Stomach (tissue), 19 donors: ENCODE measurements at places on chromosomes 16 and 17.

DNA sequence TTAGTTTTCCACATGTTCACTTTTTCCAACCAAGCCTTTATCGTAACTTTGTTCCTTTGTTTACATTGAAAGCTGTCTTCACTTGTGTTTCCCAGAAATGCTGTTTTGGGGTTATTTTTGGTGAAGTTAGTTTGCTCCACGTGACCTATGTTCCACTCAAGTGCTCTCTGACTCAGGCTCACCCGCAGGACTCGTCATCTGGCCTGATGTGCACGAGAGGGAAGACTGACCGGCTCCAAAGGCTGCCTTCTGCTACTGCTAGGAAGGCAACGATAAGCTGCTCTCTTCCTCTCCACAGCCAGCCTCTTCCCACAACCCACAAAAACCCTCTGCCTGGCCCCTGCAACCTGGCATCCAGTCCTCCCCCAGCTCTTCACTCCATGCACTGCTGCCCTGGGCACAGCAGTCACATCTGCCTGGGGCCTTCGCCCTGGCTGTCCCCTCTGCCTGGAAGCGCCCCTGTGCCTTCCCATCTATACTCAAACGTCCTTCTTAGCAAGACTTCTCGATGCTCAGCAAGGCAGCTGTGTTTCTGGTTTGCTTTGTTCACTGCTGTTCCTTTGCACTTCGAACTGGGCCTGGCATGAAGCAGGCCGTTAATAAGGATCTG lies 28.0 kb downstream of the ZCCHC14 start:
- DNase-seq = peak; percentile 67

DNA sequence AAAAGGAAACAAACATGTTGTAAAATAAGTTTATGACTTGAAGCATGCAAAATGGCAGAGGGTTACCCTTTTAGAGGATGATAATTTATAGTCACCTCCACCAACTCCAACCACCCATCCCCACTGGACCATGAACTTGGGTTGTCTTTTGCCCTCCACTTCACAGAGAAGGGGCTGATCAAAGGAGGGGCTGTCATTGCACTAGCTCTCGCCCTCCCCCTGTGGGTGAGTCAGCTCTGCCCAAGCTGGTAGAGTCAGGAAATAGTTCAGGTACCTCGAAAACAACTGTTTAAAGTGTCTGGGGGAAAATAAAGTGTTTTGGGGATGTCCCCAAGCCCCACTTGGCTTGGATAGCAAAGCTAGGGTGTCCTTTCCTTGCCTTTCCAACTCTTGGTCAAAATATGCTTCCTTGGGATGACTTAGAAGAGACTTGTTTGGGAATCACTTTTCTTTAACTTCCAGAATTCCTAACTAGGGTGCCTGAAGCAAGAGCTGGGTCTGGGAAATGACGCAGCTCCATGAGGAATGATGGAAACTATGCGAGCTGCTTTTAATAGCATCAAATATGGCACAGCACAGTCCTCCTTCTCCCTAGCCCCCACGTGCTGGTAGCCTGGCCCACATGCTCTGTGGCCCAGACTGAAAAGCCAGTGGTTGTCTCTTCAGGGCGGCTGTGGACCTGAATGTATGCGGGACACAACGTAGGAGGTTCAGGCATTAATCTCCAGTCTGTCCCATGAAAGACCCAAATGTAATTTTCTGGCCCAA lies 40.7 kb downstream of the TBX4 start:
- DNase-seq = no peak

DNA sequence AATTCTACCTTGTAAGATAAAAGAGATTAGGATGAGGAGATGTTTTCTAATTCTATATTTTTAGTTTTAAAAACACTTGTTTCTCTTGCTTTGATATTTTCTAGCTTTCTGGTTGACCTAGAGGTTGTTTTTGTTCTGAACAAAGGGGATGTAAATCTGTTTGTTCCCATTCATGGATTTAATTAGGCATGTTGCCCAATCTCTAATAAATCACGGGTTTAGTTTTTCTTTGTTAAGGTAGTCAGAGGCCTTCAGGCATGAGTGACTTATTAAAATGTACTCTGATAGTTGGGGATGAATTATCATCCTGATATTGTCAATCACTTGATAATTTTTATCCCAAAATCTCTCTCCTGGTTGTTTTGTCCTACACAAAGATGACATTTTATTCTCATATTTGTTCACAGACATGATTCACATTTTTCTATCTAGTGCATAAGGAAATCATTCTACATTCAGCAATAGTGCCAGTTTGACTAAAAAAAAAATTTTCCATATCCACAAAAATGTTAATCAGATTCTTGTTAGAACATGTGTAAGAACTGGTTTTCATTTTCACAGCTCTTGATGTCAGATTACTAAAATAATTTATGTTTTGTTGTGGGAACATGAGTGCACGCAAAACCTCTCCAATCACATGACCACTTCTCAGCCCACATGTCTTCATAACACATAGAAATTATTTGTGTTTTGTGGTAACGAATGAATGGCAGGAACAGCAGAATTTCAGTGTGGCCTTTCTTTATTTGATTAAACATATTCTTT lies 95.7 kb upstream of the AKTIP start:
- no peak for DNase-seq

DNA sequence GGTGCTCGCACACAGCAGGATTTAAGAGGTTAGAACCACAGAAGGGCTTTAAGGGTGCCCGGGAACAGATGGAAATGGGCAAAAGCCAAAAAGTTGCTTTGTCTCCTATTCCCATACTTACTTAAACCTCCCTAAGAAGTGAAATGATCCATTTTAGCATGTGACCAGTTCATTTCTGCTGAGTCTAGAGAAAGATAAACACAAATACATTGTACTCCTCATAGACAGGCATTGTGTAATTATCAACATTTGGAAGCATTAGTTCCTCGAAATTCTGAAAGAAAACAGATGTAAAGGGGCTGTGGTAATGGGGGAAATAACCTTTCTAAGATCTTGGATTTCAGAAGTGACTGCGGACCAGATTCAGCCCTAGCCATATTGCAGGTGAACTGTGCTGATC lies 178.3 kb downstream of the CYB561 start:
- no peak for DNase-seq

GRCh38 chr16:11092788-11093571 lies 148.6 kb downstream of the CLEC16A start:
- DNase-seq = no peak

GRCh38 chr17:43871946-43872690 lies 25.1 kb downstream of the CD300LG start:
- DNase-seq = peak; percentile 76

- DNase-seq = no peak
Observed at GRCh38 chr16:85891776-85892166, 7.2 kb upstream of the IRF8 start.

GRCh38 chr17:41555105-41555887 lies 16.6 kb downstream of the KRT9 start:
- no peak for DNase-seq

- peak; percentile 78 for DNase-seq
Observed at GRCh38 chr16:89565506-89566372, 5.3 kb downstream of the RPL13 start.

- no peak for DNase-seq
Observed at GRCh38 chr16:59046335-59046734, 312.2 kb upstream of the GOT2 start.

- DNase-seq = no peak
Observed at GRCh38 chr16:58085584-58086251, 43.5 kb downstream of the CFAP20 start.

DNA sequence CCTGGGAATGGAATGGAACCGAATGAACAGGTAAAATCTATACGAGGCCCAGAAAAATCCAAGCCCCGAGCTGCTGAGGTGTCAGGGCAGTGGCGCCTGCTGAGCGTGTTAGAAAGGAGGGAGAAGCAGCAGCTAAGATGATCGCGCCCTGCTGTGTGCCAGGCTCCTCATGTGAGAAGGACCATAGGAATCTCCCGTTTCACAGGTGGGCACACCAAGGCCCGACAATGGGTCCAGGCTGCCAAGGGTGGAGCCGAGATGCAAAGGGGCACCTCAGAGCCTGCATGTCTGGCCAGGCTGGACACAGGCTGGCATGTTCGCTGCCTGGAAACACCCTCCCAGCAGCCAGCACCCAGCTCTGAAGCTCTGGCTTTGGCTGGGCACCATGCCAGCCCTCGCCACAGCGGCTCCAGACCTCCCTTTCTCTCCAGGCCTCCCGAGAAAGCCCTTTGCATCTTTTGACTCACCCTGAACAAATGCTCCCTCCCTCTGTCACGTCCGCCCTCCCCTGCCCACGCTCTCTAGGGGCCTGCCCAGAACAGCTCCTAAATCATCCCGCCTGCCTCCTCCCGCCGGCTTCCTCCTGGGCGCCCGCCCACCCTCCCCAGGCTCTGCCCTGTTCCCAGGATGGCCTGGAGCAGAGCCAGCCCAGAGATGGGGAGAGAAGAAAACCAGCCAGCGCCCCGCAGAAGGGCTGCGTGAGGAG lies 217.8 kb upstream of the GSE1 start:
- peak; percentile 91 for DNase-seq

- no peak for DNase-seq
Observed at GRCh38 chr16:17921357-17921978, 415.1 kb downstream of the NPIPA8 start.

DNA sequence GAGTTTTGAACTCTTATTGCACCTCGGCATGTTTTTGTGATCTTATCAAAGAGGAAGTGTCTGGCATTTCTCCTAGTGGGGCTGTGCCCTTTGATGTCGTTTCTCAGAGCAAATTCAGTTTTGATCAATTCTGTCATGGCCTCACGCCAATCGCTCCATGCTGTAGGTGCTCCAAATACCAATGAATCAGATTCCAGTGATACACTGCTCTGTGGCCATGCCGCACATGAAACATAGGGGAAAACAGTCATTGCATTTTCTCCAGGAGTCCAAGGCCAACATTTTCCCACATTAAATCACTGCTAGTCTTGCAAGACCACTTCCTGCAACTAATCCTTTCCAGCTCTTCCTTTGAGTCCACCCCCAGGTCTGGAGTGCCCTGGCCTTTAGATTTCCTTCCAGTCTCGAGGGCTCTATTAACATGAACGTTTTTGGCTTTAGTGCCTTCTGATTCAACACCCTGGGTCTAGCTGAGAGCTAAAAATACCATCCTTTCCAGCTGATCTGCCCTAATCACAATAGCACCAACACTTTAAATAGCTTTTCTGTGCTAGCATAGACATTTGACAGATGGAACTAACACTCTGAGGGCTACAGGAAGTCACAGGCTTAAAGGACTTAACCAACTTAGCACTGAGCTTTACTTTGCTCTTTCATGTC lies 18.2 kb upstream of the RASL10B start:
- DNase-seq = no peak

- DNase-seq = no peak
Observed at GRCh38 chr17:49111934-49112333, 20.6 kb upstream of the B4GALNT2 start.

DNA sequence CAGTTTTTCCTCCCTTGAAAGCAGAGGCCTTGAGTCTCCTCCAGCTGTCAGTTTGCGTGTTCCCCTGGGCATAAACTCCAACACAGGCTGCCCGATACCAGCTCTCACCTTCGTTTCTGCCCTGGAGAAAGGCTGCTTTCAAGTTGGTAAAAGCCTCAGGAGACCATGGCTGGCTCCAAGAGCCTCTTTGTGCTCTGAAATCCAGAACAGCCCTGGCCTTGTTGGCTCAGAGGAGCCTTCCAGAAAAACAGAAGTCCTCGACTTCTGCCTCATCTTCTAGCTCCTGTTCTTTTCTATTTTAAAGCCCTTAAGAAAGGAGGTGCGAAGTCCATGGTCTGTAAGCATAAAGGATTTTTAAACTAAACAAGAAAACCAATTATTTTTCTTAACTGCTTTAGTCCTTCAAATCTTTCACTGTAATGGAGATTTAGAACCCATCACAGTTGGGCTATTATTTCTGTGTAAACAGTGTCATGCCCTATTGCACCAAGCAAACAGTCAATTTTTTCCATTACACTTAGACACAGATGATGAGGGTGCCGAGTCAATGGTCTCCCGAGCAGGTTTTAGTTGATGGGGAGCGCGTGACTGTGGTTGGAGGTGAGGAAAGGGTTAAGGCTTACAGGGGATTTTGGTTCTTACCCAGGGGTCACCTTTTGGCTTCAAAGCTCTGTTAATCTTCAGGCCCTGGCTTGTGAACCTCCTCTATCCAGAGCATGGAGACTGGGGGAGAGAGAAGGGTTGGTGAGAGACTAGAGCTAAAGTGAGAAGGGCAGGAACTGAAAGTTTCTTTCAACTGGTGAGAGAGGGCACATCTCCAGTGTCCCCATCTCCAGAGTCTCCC lies 212.8 kb downstream of the MSI2 start:
- DNase-seq = no peak

DNA sequence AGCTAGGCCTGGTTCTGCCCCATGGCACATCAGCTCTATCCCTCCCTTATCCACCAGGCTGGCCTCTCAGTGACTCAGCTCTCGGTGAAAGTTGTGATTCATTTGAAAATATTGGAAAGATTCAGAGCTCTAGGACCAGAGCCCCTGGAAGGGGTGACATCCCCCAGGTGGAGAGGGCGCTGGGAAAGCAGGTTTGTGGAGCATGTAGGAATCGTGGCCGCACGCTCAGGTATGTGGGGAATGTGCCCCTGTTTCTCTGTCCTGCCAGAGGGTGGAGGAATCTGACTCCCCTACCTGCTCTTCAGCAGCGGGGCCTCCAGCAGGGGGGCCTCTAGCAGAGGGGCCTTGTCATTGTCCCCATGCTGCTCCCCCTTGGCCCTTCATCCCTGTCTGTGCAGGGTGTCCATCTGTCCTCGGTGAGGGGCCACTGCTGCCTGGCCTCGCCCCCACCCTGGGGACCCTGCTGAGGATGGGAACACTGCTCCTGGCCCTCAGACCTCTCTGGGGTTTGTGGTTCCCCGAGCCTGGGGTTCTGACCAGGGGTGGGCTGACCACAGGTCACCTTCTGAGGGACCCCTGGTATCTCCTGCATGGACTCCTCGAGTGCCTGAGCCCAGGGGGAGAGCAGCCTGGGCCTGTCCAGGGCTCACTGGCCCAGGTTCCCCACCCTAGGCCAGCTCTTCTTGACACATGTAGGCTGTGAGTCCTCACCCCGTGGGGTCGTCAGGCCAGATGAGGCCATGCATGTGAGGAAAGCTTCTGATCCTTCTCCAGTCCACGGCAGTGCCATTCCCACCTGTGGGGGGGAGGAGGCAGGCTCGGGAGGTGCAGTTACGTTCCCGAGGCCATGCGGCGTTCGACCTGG lies 47.5 kb downstream of the NT5M start:
- peak; percentile 25 for DNase-seq

GRCh38 chr17:72382971-72383722 lies 262.3 kb downstream of the SOX9 start:
- DNase-seq = peak; percentile 31

GRCh38 chr16:88806491-88807111 lies 3.0 kb downstream of the CDT1 start:
- no peak for DNase-seq

GRCh38 chr16:86554917-86555703 lies at the start of gene MTHFSD:
TSS of gene MTHFSD (minus strand) at chr16:86555235. CDS start at chr16:86555184, 51 bp downstream.
- peak; percentile 98 for DNase-seq

DNA sequence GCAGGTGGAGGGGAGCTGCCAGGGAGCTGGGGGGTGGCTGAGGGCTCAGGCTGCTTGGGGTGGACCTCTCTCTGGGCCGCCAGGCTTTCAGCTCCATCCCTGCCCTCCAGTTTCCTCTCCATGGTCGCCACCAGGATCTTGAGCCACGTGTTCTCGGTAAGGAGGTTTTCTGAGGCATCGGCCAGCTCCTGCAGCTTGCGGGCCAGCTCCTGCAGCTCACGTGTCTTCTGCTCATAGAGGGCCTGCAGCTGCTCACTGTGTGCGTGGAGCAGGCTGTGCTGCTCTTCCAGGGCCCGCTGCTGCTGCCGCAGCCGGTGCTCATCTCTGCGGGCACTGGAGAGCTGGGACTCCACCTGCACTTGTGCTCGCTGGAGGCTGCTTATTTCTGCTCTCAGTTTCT lies 11.0 kb downstream of the SNN start:
- no peak for DNase-seq
